ENCODE measurements at places on chromosomes 1 and 21.

- DNase-seq = no peak
Observed at GRCh38 chr1:181324797-181325616, 158.3 kb upstream of the CACNA1E start.

GRCh38 chr1:239112101-239112935, 274.1 kb upstream of the CHRM3 start:
- DNase-seq = no peak

- no peak for DNase-seq
Observed at GRCh38 chr1:13908128-13908527, 208.1 kb downstream of the PRDM2 start.

- no peak for DNase-seq
Observed at GRCh38 chr1:27000817-27001460, 7.4 kb downstream of the TRNP1 start.

DNA sequence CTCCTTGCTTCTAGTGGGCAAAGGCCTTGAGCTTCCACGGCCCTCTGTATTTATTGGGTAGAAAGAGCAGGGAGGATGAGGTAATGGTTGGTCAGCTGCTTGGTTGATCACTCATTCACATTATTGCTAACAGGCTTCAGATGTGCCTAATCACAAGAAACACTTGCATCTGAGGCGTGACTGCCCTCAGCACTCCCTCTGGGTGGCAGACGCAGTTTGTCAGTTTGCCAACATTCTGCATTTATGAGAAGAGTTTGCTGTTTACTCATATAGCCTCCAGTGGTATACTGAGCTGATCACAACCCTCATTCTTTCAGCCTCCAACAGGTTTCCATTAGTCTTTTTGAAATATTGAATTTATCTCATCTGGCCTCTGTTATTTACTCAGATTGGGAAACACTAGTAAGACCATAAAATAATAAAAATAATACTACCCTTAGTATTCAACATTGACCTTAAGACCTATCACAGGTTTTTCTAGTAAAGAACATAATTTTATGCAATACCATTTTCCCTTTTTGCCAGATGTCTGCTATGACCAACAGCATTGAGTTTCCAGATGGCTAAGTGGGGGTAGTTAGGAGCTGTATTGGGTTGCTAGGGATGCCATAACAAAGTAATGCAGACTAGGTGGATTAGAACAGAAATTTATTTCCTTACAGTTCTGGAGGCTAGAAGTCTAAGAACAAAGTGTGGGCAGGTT, 53.3 kb downstream of the PTGFR start:
- no peak for DNase-seq

GRCh38 chr21:41176846-41177245, 8.9 kb downstream of the BACE2 start:
- DNase-seq = no peak
